ENCODE measurements at places on chromosomes 3 and 15.
A peak's percentile ranks its signal among the peaks of the same experiment; 100 is the strongest.

DNA sequence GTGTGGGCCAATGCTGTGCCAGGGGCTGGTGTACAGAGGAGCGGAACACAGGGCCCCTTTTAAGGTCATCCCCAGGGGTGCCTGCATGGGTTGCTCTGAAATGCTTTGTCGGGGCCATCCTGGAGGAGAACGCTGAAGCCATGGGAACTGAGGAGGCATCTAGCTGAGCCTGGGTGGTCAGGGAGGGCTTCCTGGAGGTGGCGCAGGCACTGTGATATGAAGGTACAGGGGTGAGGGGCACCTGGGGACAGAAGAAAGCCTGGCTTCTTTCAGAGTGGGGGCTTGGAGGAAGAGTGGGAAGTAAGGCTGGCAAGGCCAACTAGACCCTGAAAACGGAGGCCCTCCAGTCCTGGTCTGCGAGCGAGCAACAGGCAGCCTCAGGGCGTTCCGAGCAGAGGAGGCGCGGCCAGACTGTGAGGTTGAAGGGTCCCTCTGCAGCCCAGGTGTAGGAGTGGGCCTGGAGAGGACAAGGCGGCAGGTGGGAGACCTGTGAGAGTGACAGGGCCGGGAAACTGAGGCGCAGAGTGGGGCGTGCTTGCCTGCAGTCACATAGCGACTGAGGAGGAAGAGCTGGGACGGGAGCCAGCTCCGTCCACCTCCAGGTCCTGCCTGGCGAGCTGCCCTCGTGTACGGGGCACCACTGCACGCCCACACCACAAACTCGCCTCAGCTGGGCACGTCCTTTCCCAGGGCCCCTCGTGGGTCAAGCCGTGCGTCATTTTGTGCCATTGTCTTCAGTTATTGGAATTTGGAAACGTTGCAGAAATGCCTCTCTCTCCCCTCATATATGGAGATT, 4.1 kb downstream of the FBLN2 start:
- H3K4me3 ChIP-seq = no peak overlapping the region
- no peak for DNase-seq
- H3K4me1 ChIP-seq = peaks cover 5% of the 10 kb centered on the region
- peaks cover 3% of the 10 kb centered on the region for H3K36me3 ChIP-seq
- H3K27me3 ChIP-seq = peaks cover 20% of the 10 kb centered on the region

DNA sequence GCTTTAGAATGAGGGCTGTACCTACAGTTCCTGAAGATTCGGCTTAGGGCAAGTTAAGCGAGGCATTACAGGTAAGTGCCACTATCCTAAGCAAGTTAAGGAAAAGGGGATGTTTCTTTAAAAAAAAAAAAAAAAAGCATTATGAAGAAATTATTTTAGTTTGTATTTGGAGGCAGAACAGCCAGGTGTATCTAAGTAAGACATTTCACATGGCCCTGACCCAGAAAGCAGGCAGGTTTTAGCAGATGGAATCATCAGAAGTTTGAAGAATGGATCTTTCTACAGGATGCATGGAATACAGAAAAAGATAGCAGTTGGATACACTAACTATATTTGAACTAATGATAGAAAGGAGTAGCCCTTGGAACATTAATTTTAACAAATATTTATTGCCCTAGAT, 105.6 kb downstream of the OSBPL10 start:
- no peak overlapping the region for H3K27ac ChIP-seq
- H3K4me3 ChIP-seq = no peak overlapping the region
- DNase-seq = no peak
- no peaks in the 10 kb centered on the region for H3K27me3 ChIP-seq
- H3K36me3 ChIP-seq = no peaks in the 10 kb centered on the region

DNA sequence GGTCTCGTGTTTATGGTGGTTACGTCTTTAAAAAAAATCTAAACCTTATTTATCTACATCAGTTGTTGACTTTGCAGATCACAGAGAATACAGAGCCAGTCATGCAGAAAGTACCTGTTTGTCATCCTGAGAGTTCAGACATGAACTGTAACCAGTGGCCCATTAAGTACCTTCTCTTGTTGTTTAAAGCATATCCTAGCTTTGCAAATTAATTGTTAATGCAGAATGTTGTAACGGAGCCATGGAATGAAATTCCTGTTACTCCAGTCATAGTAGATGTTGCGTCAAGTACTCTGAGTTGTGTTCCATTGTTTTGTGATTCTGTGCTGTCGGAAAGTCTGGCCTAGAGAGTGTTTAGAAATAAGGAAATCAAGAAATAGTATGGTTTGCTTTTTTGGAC, 205.2 kb downstream of the RBMS3 start:
- H3K27ac ChIP-seq = no peak overlapping the region
- DNase-seq = no peak
- no peak overlapping the region for H3K4me3 ChIP-seq
- no peaks in the 10 kb centered on the region for H3K36me3 ChIP-seq

DNA sequence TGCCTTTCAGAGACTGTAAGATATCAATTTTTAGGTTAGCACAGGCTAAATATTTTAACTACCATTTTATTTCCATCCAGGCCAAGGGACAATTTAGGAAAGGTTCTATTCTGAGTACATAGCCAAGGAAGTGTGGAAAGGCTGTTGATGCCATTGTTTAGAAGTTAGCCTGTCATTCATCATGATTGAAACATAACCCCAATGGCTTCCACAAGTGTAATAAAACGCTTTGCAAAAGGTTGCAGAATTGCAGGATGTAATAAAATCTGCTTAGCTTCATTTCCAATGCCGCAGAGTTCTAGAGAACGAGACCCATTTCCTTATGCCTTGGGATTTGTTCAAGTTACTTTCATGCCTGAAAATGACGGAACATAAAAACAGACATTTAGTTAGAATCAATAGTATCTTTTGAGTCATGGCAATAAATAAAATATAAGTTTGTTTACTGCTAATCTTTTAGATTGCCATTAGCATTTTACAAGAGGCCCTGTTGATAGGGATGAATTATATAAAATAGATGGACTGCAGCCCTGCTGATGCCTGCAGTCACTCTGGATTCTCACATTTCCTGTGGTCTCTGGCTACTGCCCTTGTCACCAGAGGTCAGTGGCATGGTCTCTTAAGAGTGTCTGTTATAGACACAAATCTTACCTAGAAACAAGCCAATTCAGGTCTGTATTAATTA, 678.2 kb upstream of the CFAP20DC start:
- peaks cover 2% of the 10 kb centered on the region for H3K36me3 ChIP-seq
- DNase-seq = no peak
- H3K4me1 ChIP-seq = peaks cover 37% of the 10 kb centered on the region
- H3K27me3 ChIP-seq = no peaks in the 10 kb centered on the region
- no peak overlapping the region for H3K4me3 ChIP-seq

GRCh38 chr3:138348754-138349739, 668 bp downstream of the MRAS start:
- H3K36me3 ChIP-seq = peaks cover 2% of the 10 kb centered on the region
- peaks cover 32% of the 10 kb centered on the region for H3K27me3 ChIP-seq
- H3K4me1 ChIP-seq = peaks cover 6% of the 10 kb centered on the region
- DNase-seq = peak; percentile 18

DNA sequence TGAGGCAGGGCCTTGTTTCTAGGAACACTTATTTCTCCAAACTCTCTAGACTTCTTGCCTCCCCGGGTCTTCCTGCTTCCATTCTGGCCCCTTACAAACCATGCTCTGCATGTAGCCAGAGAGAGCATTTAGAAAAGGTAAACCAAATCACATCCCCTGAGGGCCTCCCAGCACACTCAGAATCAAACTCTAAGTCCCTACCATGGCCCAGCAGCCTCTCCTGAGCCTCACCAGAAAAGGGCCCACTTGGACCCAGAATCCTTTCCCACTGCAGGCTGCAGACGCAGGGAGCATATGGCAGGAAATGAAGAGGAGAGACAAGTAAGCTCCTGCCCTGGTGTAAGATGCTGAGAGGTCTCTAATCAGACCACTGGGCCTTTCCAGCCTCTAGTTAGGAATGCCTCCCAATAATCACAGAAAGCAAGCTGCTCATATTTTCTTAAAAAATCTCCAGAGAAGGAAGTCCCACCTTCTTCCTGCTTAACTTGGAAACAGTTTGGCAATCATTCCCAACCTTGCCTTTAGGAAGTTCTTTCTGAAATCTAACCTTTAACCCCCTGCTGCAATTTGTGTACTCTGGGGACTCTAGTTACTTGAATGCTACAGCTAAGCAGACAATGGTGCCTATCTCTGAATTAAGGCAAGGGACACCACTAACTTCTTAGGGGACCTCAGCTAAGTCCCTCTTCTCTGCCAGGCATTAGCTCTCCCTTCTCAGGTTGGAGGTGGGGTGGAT, 4.2 kb downstream of the AMOTL2 start:
- H3K27ac ChIP-seq = no peak overlapping the region
- no peaks in the 10 kb centered on the region for H3K36me3 ChIP-seq
- H3K4me1 ChIP-seq = peaks cover 14% of the 10 kb centered on the region
- peaks cover 22% of the 10 kb centered on the region for H3K27me3 ChIP-seq
- DNase-seq = no peak
- no peak overlapping the region for H3K4me3 ChIP-seq

DNA sequence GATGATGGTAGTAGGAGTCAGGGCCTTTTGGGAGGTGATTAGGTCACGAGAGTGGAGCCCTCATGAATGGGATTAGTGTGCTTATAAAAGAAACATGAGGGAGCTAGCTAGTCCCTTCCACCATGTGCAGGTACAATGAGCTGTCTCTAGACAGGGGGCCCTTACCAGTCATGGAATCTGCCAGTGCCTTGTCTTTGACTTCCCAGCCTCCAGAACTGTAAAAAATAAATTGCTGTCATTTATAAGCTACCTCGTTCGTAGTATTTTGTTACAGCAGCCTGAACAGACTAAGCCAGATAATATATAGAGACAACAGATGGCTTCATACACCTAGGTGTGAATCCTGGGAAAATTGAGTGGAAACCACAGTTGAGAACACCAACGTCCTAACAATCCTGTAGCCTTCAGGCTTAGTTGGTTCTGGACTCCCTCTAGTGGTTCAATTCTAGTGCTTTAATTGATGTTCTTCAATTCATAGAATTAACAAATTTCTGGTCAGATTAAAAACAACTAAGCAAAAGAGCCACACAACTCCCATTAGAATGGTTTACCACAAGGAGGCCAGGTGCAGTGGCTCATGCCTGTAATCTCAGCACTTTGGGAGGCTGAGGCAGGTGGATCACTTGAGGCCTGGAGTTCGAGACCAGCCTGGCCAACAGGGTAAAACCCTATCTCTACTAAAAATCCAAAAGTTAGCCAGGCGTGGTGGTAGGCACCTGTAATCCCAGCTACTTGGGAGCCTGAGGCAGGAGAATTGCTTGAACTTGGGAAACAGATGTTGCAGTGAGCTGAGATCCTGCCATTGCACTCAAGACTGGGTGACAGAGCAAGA, 21.3 kb upstream of the GATM start:
- no peak overlapping the region for H3K4me3 ChIP-seq
- H3K4me1 ChIP-seq = peaks cover 12% of the 10 kb centered on the region
- peaks cover 5% of the 10 kb centered on the region for H3K36me3 ChIP-seq
- H3K27me3 ChIP-seq = no peaks in the 10 kb centered on the region
